ENCODE measurements at places on chromosomes 5 and 9. TPM values are rescaled to one million over a fixed set of nuclear protein-coding genes. Genes with fewer than 3 reads are reported as not detected.

Gene ANKRD20A1
- 1.3 TPM for total RNA-seq

Gene ZBTB34
- 13.2 TPM for total RNA-seq

Gene PCDHGA6
- total RNA-seq = 2.5 TPM

Gene ATP6V0E1
- total RNA-seq = 116 TPM

Gene PHPT1
- total RNA-seq = 36.5 TPM

Gene PIP5KL1
- total RNA-seq = 1.4 TPM

Gene SLC45A2
- total RNA-seq = not detected

Gene HTR4
- total RNA-seq = not detected

Gene APBA1
- 0.34 TPM for total RNA-seq

Gene RNF183
- 0.39 TPM for total RNA-seq

Gene BTNL9
- total RNA-seq = 173 TPM

Gene IGIP
- 10.0 TPM for total RNA-seq

Gene FOXD4L3
- total RNA-seq = 0.22 TPM

Gene ENTREP1
- not detected for total RNA-seq

Gene SPINK4
- not detected for total RNA-seq

Gene LMX1B
- not detected for total RNA-seq

Gene LTC4S
- 3.8 TPM for total RNA-seq

Gene DRD1
- not detected for total RNA-seq

Gene GPR150
- 0.27 TPM for total RNA-seq

Gene ENC1
- total RNA-seq = 14.6 TPM

Gene ADAMTS16
- total RNA-seq = not detected

Gene TMEM174
- total RNA-seq = not detected

Gene SLC36A2
- not detected for total RNA-seq

Gene IL3
- not detected for total RNA-seq

Gene C9
- total RNA-seq = not detected

Gene INSYN2B
- total RNA-seq = not detected

Gene KCNMB1
- not detected for total RNA-seq

Gene NRARP
- 11.5 TPM for total RNA-seq

Gene GPR21
- total RNA-seq = 2.3 TPM

Gene PCDHB10
- total RNA-seq = not detected

Gene SLC12A7
- 34.4 TPM for total RNA-seq

Gene DDX4
- total RNA-seq = not detected

Gene PCDHB14
- 0.10 TPM for total RNA-seq

Gene LURAP1L
- total RNA-seq = not detected

All from B cell (primary cell).